ENCODE measurements at places on chromosomes 13 and 19.

GRCh38 chr19:41998246-41999020 lies 4.4 kb upstream of the ATP1A3 start:
- no peak for DNase-seq

- DNase-seq = no peak
These were observed 91.5 kb upstream of the MCF2L start for GRCh38 chr13:112877539-112877938.

GRCh38 chr13:92602560-92602959 lies 624.0 kb upstream of the GPC6 start:
- DNase-seq = no peak

DNA sequence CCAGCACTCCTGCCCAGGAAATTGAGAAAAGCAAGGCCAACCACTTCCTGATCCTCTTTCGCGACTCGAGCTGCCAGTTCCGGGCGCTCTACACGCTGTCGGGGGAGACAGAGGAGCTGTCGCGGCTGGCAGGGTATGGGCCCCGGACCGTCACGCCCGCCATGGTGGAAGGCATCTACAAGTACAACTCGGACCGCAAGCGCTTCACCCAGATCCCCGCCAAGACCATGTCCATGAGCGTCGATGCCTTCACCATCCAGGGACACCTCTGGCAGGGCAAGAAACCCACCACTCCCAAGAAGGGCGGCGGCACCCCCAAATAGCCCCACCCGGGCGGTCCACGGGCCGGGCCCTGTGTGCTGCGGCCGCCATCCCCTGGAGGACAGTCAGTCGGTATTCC lies 11.6 kb downstream of the XAB2 start:
- no peak for DNase-seq

DNA sequence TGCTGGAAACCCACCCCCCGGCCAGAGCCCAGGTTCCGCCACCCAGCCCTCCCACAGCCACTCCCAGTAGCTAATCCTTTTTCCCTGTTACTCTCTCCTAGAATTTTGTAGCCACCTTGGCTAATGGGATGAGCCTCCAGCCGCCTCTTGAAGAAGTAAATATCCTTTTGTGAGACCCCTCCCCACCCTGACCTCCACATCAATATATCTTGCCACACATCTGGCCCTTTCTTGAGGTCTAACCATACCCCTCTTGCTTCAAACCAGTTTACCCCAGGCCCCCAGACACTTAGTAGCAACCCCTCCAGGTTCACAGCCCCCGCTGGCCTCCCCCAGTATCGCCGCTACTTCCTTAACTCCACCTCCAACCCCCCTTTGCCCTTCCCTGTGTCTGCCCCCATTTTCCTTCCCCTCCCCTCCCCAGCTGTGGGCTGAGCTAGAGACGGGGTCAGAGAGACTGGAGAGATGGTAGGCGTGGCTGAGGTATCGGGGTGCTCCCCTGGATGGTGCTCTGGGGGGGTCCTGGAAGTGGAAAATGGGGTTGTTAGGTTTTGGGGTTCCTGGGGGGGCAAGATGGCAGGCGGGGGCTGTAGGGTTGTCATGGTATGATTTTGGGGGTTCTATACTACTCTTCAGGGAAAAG lies 2.8 kb downstream of the PRMT1 start:
- DNase-seq = no peak

DNA sequence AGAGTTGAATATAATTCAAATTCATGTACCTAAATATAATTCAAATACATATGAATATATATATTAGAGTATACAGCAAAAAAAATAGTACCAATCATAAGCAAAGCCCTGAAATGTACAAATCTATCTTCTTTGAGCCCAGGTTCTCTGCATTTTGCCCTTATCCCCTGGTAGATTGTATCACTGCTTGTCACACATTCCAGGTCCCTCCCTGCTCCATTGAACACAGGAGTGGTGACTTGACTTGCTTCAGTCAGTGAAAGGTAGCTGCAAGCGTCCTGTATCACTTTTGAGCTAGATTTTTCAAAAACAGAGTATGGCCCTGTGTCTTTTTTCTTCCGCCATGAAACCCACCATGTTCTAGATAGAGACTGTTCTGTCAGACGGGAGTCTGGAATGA lies 369.4 kb downstream of the LIG4 start:
- no peak for DNase-seq

GRCh38 chr19:19033426-19034203 lies at the start of the genes ARMC6 and SUGP2:
Gene ARMC6 (plus strand): TSS chr19:19033603. CDS start chr19:19034210, 607 bp downstream.
Gene SUGP2 (minus strand): TSS chr19:19033517. CDS start chr19:19031071, 2,446 bp downstream.
- peak; percentile 73 for DNase-seq

DNA sequence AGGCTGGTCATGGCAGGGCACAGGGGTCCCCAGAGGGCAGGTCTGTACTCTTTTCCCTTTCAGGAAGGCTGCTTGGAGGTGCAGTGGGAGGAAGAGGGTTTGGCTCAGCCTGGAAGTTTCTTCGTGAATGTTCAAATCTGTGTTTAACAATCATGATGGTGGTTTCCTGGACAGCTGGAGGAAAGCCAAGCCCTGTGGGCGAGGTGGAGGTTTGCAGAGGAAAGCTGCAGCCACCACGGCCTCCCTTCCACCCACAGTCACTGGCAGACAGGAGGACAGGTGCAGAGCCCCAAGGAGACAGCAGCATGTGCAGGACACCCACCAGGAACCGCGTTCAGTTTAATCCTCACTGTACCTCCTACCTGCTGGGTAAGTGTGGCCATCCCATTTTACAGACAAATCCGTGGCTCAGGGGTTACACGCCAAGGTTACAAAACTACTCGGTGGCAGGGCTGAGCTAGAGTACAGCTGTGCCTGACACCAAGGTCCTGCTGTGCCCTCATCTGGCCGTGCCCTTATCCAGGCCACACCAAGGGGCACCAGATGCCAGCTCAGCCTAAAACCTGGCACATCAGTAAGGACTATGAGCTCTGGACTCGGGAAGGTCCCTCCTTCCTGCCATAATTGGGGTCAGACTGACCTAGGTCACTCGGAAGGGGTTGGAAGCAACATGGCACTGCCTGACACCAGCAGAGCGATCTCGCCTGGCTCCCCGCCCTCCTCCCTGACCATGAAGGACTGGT lies 34.1 kb downstream of the SUGP2 start:
- DNase-seq = no peak

GRCh38 chr13:89136678-89137077 lies 1465.5 kb downstream of the SLITRK5 start:
- no peak for DNase-seq

DNA sequence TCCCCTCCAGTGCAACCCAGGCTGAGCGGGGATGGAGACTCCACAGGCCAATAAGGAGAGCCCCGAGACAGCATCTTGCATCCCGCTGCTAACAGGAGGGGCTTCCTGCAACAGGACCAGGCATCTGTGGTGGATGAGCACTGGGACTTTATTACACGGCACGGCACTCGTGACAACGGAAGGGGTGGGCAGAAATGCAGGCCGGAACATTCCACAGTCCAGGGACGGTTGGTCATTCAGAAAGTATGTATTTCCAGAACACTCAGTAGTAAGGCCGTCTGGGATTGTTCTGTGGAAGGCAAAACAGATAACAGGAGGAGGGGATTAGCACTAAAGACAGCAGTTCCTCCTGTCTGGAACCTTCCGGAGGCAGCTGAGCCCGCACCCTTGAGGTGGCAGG lies 3.3 kb upstream of the TM6SF2 start:
- no peak for DNase-seq

DNA sequence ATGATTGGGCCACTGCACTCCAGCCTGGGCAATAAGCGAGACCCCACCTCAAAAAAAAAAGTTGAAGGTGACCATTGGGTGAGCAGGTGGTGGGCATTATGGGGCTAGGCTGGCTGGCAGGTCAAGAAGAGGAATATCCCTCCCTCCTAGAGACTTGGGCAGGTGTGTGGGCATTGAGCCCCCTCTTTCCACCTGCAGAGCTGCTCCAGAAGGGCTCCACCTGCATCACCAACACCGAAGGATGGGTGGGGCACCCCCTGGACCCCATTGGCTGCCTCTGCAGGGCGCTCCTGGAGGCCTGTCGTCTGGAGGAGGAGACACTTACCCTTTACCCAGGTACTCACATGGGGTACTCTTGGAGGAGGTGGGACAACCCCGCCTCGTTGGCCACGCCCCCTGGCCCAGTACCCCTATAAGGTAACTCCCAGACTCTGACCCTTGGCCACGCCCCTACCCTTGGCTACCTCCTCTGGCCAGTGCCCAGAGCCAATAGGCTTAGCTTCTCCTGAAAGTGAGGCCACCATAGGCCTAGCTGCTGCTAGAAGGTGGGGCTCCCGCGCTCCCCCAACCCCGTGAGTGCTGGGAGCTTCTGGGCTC lies 21.9 kb downstream of the ZSWIM4 start:
- DNase-seq = no peak

GRCh38 chr13:59343993-59344822 lies 819.5 kb downstream of the DIAPH3 start:
- DNase-seq = no peak

- DNase-seq = peak; percentile 62
These were observed 12.4 kb downstream of the TMEM143 start for GRCh38 chr19:48351341-48351752.

- DNase-seq = no peak
These were observed 71.6 kb downstream of the TM9SF2 start for GRCh38 chr13:99572921-99573320.

DNA sequence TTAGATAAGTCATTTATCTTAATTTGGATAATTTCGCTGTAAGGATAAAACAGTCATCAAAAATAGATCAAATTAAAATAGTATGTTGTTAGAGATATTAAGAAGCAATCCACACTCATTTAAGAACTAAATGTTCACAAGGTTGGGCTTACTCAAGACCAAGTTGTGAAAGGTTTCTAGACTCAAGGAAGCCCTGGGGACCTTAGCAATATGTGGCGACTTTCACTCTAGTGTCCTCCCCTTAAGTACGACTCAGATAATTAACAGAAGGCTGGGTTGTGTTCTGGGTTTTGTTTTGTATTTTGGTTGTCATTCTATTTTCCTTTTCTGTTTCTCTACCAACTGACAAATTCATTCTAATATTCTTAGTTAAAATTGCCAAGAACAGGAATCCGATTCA lies 1008.0 kb downstream of the PCDH9 start:
- no peak for DNase-seq

DNA sequence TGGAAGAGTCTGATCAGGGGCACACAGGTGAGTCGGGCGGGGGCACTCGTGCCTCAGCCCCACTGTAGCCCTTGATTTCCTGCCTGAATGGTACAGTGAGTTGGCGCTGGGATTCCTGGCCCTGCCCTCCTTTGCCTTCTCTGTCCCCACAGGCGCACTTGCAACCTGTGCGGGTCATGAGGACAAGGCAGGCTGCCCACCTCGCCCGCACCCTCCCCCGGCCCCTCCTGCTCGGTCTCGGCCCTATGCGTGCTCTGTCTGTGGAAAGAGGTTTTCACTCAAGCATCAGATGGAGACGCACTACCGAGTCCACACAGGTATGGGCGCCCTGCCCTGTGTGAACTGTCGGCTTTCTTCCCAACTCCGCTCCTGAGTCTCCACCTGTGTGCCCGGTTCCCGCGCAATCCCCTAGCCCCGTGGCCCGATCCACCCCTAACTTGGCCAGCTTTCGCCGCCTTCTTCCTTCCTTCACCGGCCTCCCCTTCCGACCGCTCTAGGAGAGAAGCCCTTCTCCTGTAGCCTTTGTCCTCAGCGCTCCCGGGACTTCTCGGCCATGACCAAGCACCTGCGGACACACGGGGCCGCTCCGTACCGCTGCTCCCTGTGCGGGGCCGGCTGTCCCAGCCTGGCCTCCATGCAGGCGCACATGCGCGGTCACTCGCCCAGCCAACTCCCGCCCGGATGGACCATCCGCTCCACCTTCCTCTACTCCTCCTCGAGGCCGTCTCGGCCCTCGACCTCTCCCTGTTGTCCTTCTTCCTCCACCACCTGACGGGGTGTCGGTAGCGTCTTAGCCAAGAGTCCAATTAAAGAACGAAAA lies 1.6 kb upstream of the KMT2B start:
- DNase-seq = no peak

DNA sequence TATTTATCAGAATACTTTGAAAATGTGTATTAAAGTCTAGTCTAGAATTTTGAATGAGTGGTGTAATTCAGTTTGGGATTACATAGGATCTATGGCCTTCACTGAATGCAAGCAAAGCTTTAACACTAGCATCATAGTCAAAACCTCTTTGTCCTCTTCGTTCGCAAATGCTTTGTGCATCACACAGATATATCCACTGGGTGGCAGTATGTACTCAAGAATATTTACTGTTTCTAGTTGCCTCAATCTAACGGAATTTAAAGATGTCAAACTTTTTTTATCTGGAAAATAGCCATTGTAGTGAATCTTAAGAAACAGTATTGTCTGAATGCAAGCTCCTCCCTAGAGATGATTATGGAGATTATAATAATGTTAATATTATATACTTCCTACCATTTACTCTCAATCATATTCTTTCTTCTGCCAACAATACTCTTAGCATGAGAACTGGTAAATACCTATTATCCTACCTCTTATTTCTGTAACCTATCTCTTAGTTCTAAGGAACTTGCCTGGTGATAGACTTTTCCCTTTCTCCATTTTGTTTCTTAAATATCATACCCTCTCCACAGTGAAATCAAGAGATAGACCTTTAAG lies 25.8 kb downstream of the LACC1 start:
- no peak for DNase-seq

- DNase-seq = no peak
These were observed 85.2 kb downstream of the FOXO1 start for GRCh38 chr13:40581277-40581579.

DNA sequence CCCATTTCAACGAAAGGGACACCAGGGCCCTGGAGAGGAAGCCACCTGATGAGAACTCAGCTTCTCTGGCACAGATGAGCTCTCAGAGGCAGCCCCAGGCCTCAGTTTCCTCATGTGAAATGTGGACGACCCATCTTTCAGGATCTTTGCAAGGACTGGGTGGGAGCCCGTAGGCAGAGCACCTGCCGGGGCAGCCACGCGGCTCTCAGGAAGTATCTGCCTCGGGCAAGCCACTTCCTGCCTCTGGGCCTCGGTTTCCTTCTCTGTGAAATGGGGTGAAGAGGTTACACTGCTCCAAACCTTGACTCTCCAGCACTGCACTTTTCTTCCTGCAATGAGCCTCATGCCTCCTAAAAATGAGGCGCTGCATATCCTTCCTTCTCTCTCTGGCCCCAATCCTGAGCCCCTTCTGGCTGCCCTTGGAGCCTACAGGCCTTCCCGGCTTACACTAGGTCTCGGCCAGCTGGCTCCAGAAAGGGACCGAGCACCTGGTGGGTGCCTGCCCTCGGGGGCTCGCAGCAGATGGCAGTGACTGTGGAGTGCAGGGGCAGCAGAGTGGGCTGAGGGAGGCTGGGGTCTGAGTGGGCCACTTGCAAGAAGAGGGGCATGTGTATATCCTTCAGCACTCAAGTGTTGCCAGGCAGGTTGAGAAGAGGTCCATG lies 3.5 kb downstream of the SSBP4 start:
- no peak for DNase-seq

- no peak for DNase-seq
These were observed 39.2 kb downstream of the ZSWIM4 start for GRCh38 chr19:13834244-13835069.

Data from activated CD8-positive, alpha-beta memory T cell treated with anti-CD3 and anti-CD28 coated beads for 4 hours (primary cell).